Left kidney (tissue), 8 donors: ENCODE measurements at places on chromosomes 1 and 21. TPM values are rescaled to one million over a fixed set of nuclear protein-coding genes. Genes with fewer than 3 reads are reported as not detected.

DNA sequence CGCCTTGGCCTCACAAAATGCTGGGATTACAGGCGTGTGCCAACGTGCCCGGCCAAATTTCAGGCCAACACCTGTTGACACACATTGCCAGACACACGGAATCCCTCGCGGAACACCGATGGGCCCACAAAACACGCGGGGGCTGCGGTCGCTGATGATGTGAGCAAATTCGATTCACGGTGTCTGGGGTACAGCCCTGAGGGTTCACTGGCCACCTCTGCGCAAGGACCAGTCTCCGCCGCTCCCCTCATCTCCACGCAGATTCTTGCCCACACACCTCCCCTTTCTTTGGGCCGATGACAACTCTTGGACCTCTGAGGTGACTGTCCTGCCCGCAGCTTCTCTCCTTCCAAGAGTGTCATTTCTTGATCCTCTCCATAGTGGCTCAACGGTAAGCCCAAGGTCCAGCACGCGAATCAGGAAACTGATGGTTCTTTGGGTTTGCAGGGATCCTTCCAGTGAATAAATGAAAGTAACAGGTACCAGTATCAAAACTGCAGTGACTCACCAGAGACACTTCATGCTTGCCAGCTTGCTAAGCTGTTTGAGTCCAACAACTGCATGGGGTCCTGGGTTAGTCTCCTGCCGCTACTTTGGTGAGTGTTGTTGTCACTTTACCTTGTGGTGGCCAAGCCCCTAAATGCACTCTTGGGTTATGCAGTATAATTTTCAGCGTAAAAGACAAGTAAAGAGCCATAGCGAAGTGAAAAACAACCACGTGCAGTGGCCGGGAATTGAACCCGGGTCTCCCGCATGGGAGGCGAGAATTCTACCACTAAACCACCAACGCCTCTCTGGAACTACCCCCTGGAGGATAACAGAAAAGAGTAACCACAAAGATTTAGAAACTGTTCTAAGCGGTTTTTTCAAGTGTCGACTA is 11.0 kb upstream of the RNU1-3 start:
- DNase-seq = peak; percentile 22

DNA sequence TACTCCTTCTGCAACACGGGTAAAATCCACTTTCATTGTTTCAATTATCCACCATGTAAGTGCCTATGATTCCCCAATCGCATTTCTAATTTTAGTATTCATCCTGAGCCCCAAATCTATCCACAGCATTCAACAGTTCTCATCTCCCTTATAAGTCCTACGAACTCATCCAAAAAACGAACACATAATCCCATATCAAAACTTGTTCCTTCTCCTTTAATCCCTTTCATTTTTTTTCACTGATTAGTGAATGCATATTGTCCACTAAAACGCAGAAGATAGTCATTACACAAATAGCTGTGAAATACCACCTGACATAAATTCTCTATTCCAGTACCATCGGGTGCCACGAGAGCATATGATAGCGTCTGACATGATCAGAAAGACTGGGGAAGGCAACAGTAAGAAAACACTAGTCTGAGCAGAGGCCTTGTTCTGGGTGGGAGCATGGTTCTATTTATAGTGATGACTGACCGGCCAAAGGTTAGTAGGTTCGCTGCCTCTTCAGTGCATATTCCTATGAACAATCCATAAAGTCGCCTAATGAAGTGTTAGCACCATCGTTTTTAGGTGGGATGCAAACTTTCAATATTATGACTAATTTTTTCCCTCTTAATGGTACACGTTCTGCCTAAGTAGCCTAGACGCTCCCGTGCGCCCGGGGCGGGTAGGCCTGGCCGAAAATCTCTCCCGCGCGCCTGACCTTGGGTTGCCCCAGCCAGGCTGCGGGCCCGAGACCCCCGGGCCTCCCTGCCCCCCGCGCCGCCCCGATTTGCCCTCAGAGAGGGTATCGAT is 648 bp downstream of the ATP5PF start:
- peak; percentile 7 for DNase-seq

DNA sequence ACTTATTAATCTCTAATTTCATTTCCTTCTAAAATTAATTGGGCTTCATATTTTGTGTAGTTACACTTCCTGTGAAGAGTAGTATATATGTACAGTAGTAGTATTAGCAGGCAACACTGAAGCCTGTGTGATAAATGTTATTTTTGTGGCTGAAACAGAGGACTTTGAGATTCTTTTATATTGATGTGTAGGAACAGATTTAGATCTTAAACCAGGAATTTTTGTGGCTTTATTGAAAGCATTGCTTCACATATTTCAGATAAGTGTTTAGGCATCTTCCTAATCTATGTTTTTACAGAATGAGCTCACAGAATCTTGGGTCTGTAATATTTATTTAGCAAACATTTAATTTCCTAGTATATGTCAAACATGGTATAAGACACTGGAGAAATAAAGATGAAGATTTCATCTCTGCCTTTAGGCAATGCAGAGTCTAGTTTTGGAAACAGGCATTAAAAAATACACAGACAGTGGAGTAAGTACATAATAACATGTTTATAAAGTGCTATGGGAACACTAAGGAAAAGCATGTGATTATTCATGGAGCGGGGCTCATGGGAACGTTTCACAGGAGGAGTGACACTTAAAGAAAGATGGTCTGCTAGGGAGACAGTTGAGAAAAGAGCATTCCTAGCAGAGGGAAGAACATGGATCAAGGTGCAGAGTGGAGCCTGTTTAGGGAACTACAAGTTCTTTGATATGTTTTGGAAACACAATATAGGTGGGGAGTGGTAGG is 52.7 kb downstream of the MIGA1 start:
- DNase-seq = no peak

DNA sequence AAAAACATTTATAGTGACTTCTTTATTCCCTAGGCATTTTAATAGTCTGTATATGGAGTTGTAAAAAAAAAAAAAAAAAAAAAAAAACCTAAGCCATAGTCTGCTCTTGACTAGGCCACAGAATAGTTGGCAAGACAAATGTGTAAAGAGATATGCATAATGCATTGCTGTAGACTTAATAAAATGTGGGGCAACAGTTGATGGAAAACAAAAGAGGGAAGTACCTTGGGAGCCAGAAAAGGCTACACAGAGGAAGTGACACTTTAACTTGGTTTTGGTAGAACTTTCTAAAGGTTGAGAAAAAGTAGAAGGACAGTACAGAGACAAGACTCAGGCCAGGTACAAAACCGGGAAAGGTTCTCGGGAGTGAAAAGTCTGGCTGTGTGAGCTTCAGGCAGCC is 802.9 kb upstream of the ADAMTS5 start:
- DNase-seq = no peak

DNA sequence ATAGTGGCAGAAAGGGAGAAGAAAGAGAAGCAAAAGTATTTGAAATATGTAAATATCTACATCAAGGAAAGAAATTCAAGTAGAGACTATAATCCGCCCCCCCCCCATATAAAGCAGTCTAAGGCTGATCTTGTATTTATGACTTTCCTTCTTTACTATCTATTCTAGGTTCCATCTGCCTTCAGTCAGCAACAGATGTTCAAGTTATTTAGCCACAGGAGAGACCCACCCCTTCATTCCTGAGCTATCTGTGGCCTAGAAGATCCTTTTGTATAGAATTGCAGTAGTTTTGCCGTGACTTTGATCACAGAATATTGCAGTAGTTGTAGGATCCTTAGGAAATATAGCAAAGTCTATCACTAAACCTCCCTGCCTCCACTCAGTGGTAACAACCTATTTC is 10.7 kb upstream of the BSDC1 start:
- DNase-seq = no peak

- DNase-seq = peak; percentile 53
Measured at GRCh38 chr1:28322194-28322593, 6.6 kb upstream of the MED18 start.

- peak; percentile 71 for DNase-seq
Measured at GRCh38 chr1:207219979-207220889, 101.2 kb upstream of the CD55 start.

DNA sequence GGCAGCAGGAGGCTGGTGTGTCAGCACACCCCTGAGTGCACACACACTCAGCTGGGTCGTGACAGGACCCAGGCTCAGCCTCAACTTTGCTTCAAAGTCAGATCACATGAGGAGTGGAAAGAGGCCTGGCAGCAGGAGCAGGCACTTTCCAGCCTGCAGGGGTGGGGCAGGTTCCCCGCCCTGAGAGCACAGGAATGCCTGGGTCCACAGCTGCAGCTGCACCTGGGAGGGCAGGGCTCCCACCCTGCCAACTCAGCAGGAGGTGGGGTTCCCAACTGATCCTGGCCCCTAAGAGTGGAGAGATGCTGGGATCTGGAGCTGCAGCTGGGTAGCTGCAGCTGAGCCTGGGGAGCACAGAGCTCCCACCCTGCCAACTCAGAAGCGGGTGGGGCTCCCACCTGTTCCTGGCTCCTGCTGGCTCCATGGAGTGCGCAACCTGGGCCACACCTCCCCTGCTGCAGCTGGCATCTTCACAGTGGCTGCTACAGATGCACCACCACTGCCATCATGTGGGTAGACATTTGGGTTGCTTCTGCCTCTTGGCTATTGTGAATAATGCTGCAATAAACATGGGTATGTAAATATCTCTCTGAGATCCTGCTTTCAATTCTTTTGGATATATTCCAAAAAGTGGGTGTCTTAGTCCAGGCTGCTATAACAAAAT is 415.4 kb downstream of the TTLL7 start:
- no peak for DNase-seq

DNA sequence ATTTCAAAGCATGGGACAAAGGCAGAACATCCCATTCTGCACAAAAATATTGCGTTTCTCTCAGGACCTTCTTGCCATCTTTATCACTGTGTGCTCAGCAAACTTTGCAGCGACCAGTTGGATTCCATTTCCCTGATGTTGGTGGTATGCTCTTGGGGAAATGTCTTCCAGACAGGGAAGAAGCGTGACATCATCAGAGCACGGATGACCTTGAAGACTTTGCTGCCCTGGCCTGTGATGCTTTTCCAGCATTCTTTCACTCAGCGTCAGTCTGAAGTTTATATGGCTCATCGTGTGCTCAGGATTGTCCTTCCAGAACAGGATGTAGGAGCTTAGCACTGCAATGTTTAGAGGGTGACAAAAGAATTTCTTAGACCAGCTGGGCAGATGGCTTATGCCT is 131.4 kb upstream of the F3 start:
- DNase-seq = no peak

- DNase-seq = peak; percentile 10
Measured at GRCh38 chr1:222171005-222171404, 376.9 kb downstream of the HHIPL2 start.

DNA sequence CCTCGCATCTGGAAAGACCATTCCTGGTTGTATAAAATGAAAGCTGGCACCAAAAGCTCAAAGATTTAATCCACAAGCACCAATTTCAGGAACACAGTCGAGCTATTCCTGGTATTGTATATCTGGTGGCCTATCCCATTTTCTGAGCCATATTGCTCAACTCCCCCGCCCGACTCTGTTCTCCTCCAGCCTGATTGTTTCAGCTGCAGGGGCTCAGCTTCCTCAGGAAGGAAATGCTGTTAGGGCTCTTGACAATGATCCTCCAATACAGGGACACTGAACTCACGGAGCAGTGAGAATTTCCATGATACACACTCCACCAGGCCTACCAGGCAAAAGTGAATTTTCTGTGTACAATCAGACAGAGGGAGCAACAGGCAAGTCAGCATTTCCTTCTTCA is 16.9 kb upstream of the TDRD10 start:
- no peak for DNase-seq

DNA sequence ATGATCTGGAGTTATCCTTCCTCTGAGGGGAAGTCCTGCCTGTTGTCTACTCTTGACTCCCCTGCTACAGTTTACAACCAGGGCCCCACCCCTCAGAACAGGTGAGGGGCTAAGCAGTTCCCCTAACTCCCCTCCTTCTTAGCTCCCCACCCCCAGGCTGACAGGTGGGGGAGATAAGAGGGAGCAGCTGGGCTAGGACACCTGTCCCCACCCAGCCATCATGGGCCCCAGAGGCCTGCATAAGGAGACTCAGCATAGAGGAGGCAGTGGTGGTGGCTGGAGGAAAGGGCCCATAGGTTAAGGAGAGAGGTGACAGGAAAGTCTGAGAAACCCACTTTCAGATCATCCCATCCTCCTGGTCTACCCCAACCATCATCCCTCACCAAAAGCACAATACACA is 6.8 kb downstream of the MEF2D start:
- no peak for DNase-seq

- no peak for DNase-seq
Measured at GRCh38 chr1:239802275-239802674, 289.4 kb upstream of the FMN2 start.

- DNase-seq = no peak
Measured at GRCh38 chr1:173433751-173434326, 43.3 kb upstream of the PRDX6 start.

GRCh38 chr1:175198332-175198731 is 5.8 kb upstream of the KIAA0040 start:
- no peak for DNase-seq

- DNase-seq = no peak
Measured at GRCh38 chr21:16264319-16264718, 534.5 kb downstream of the USP25 start.

- DNase-seq = no peak
Measured at GRCh38 chr1:99855914-99856450, 5.8 kb downstream of the AGL start.

GRCh38 chr1:100027212-100027611 is 57.4 kb downstream of the SLC35A3 start:
- DNase-seq = no peak

DNA sequence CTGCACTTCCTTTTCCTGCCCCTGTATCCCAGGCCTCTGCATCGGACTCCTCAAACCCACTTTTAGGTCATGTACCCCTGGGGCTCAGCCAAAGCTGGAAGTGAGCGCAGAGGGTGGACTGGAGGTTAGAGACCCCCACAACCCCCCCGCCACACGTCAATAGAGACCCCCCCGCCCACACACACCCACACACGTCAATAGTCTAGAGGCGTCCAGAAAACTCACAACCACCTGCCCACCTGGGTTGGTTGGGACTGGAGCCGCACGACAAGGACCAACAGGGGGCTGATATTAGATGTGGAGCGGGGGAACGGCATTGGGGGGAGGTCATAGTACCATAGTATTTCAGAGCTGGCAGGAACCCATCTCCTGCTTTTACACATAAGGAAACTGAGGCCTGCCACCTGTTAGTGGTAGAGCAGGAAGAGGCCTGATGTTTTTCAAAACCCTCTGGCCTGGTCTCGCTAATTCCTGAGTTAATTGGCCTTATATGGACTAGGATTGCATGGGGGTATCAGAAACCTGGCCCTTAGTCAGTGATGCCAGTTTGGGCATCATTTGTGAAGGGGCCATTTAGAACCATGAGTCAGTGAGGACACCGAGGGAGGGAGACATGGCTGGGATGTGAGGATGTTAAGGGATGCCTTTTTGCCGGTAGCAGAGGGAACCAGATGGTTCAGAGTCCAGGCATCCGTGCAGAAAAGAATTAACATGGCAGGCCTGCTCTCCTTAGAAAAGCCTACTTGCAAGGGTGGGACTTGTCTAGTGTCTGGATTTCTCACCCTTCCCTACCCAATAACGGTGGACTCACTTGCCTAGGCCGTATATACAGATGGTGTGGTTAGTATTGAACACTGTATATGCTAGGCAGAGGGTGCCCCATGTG is 1.1 kb downstream of the NENF start:
- DNase-seq = no peak

VASH2 gene
- 27.2 TPM for polyA plus RNA-seq

URB2 gene
- 8.7 TPM for polyA plus RNA-seq

AUNIP gene
- polyA plus RNA-seq = 3.4 TPM

PRDX6 gene
- 359 TPM for polyA plus RNA-seq

OR2M3 gene
- polyA plus RNA-seq = 0.08 TPM

ADAMTS5 gene
- 23.3 TPM for polyA plus RNA-seq

TBX19 gene
- 4.1 TPM for polyA plus RNA-seq

ARV1 gene
- polyA plus RNA-seq = 29.0 TPM

S100A1 gene
- polyA plus RNA-seq = 18.5 TPM
